Left ventricle myocardium inferior (tissue), 1 donor: ENCODE measurements at places on chromosomes 4 and X. TPM values are rescaled to one million over a fixed set of nuclear protein-coding genes. Genes with fewer than 3 reads are reported as not detected.

GABRG1 gene
- total RNA-seq: not detected

DNA sequence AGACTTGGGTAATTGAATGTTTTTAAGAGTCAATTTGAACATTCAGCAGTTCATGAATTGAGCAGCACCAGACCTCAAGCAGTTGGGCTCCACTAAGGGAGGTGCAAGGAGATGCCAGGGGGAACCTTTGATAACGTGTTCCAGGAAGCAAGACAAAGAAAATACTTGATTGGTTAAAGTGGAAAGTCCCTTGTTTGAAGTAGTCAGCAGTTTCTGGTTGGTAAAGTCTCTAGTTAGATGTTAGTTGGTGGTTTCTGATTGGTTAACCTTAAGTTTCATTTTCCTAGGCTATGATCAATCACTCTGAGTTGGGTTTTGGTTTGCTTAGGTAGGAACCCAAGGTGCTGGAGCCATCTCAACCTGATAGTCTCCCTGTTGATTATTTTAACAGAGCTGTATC, 4.0 kb downstream of the HERC6 start:
- DNase-seq: no peak
- H3K4me1 ChIP-seq: peaks cover 10% of the 10 kb centered on the region
- peak overlapping the region; percentile 40 for H3K27ac ChIP-seq
- H3K27me3 ChIP-seq: no peaks in the 10 kb centered on the region

ADGRG2 gene
- total RNA-seq: 0.16 TPM

DNA sequence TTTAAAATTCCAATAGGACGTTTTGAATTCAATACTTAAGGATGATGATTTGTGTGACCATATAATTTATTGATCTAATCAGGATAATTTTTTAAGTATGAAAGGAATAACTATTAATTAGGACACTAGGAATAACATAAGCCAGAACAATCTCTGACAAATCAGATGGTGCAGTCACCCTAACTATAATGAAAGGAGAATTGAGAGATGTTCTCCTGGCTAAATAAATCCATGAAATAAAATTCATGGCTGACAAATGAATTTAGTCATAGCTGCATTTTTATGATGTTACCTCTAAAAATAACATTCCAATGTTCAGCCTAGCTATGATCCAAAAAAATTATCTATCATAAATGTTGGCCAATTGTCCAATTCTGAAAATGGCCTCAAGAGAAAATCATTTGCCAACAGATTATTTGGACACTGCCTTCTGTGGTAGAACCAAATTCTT, 190.6 kb upstream of the NEIL3 start:
- H3K27ac ChIP-seq: peak overlapping the region; percentile 20
- H3K36me3 ChIP-seq: no peaks in the 10 kb centered on the region
- no peak for DNase-seq
- no peaks in the 10 kb centered on the region for H3K27me3 ChIP-seq
- H3K4me1 ChIP-seq: no peaks in the 10 kb centered on the region

DNA sequence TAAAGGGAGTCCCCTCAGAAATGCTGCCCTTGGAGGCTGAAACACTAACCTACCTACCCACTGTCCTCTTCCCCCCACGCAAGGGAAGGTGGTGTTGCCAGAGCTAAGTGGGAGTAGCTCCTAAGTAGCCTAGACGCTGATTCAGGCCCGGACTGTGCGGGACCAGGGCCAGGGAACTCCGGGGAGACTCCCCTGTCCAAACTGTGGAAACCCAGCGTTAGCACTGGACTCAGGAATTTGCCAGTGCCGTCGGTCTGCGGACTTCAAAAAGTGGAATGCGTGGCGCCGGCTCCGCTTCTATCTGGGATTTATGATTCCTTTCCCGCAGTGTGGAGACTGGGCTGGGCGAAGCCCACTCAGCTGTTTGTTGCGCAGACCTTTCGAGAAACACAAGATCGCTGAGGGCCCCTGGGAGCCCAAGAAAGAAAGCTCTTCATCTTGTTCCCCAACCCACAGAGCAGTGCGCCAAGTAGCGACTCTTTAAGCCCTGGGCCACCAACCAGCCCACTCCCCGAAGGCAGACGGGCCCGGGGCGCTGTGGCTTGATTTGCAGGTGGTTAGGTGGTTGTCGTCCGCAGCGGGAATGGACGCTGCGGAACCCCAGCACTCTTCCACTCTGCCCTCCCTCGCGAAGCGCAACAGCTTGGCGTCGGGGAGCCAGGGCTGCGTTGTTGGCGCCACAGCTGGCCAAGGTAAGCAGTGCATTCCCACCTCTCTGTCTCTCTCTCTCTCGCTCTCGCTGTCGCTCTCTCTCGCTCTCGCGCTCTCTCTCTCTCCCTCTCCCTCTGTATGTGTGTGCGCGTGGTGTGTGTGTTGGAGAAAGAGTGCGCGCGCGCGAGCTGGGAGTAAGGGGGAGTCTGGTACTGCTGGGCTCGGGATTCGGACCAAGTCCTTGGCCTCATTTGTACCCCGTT, 2.0 kb downstream of the TMEM255A start:
- peaks cover 25% of the 10 kb centered on the region for H3K4me1 ChIP-seq
- H3K36me3 ChIP-seq: no peaks in the 10 kb centered on the region
- H3K27me3 ChIP-seq: peaks cover 73% of the 10 kb centered on the region
- H3K4me3 ChIP-seq: peak overlapping the region; percentile 63
- peak; percentile 33 for DNase-seq

MAOA gene
- 113 TPM for total RNA-seq

GRCh38 chr4:47714269-47714668, 123.6 kb downstream of the CORIN start:
- peaks cover 23% of the 10 kb centered on the region for H3K4me1 ChIP-seq
- no peak overlapping the region for H3K4me3 ChIP-seq
- H3K27me3 ChIP-seq: no peaks in the 10 kb centered on the region
- no peak for DNase-seq

DNA sequence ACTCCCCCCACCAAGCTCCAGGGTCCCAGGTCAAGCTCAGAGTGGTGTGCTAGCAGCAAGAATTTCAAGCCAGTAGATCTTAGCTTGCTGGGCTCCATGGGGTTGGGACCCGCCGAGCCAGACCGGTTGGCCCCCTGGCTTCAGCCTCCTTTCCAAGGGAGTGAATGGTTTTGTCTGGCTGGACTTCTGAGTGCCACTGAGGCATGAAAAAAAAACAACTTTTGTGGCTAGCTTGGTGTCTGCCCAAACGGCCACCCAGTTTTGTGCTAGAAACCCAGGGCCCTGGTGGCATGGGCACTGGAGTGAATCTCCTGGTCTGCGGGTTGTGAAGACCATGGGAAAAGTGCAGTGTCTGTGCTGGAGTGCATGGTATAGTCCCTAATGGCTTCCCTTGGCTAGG, 82.6 kb downstream of the NBDY start:
- no peak overlapping the region for H3K27ac ChIP-seq
- no peak overlapping the region for H3K4me3 ChIP-seq
- DNase-seq: no peak
- H3K27me3 ChIP-seq: no peaks in the 10 kb centered on the region
- peaks cover 5% of the 10 kb centered on the region for H3K4me1 ChIP-seq

PASD1 gene
- not detected for total RNA-seq

- H3K4me3 ChIP-seq: no peak overlapping the region
- H3K27ac ChIP-seq: no peak overlapping the region
- no peak for DNase-seq
- no peaks in the 10 kb centered on the region for H3K27me3 ChIP-seq
- H3K4me1 ChIP-seq: no peaks in the 10 kb centered on the region
These were observed 47.8 kb upstream of the CAMK2D start for GRCh38 chr4:113809311-113809710.

TKTL1 gene
- 11.7 TPM for total RNA-seq

DNA sequence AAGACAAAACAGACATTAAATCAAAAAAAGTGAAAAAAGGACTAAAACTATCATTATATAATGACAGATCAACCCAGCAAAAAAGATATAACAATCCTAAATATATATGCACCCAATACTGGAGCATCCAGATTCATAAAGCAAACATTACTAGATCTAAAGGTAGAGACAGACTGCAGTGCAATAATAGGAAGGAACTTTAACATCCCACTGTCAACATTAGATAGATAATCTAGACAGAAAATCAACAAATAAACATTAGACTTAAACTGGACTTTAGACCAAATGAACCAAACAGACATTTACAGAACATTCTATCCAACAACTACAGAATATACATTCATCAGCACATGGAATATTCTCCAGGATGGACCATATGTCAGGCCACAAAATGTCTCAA, 29.5 kb upstream of the RAB39B start:
- DNase-seq: no peak
- H3K4me1 ChIP-seq: no peaks in the 10 kb centered on the region
- H3K36me3 ChIP-seq: no peaks in the 10 kb centered on the region
- H3K4me3 ChIP-seq: no peak overlapping the region

- H3K27ac ChIP-seq: no peak overlapping the region
- DNase-seq: no peak
- H3K4me1 ChIP-seq: peaks cover 17% of the 10 kb centered on the region
- H3K4me3 ChIP-seq: no peak overlapping the region
- no peaks in the 10 kb centered on the region for H3K27me3 ChIP-seq
These were observed 20.0 kb downstream of the DDX3X start for GRCh38 chrX:41353985-41354384.

TCP11X2 gene
- total RNA-seq: not detected

DNA sequence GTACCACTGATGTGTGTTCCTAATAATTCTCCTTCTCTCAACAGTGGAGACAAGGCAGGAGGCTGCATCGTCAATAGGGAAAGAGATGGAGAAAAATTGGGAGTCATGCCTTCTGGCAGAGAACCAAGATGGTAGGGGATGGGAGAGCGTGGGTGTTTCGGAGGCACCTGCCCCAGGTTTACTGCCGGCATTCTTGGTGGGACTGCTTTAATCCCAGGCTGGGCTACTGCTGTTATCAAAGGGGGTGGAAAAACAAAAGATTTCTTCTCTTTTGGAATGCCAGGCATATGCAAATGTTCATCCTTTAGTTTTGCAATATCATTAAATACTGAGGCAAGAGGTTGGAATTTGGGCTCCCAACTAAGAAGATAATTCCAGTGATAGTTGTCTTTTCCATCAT, 257.0 kb downstream of the DCHS2 start:
- no peaks in the 10 kb centered on the region for H3K36me3 ChIP-seq
- H3K27me3 ChIP-seq: no peaks in the 10 kb centered on the region
- no peak overlapping the region for H3K4me3 ChIP-seq
- H3K27ac ChIP-seq: no peak overlapping the region
- H3K4me1 ChIP-seq: no peaks in the 10 kb centered on the region

DNA sequence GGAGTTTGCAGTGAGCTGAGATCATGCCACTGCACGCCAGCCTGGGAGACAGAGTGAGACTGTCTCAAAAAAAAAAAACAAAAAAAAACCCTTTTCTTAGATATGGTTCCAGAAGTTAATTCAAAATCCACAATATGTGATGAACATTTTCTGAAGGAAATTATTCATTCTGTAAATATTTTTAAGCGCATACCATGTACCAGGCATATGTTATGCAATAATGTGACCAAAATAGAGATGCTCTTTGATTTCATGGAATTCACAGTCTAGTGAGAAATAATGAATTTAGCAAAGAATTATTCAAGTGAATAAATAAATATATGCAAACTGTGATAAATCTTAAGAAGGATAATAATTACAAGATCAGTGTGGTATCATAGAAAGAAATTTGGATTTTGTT, 174.7 kb downstream of the GC start:
- no peaks in the 10 kb centered on the region for H3K4me1 ChIP-seq
- peaks cover 7% of the 10 kb centered on the region for H3K27me3 ChIP-seq
- H3K4me3 ChIP-seq: no peak overlapping the region
- DNase-seq: no peak
- H3K27ac ChIP-seq: no peak overlapping the region
- no peaks in the 10 kb centered on the region for H3K36me3 ChIP-seq

EPGN gene
- total RNA-seq: not detected

- no peak for DNase-seq
- no peaks in the 10 kb centered on the region for H3K36me3 ChIP-seq
- H3K27ac ChIP-seq: no peak overlapping the region
- no peak overlapping the region for H3K4me3 ChIP-seq
- no peaks in the 10 kb centered on the region for H3K27me3 ChIP-seq
These were observed 46.6 kb upstream of the GK2 start for GRCh38 chr4:79454656-79455055.

- H3K36me3 ChIP-seq: no peaks in the 10 kb centered on the region
- H3K4me1 ChIP-seq: peaks cover 13% of the 10 kb centered on the region
- no peak overlapping the region for H3K4me3 ChIP-seq
- H3K27ac ChIP-seq: peak overlapping the region; percentile 67
- DNase-seq: peak; percentile 28
These were observed 16.1 kb upstream of the ATP8A1 start for GRCh38 chr4:42673082-42673425.

DNA sequence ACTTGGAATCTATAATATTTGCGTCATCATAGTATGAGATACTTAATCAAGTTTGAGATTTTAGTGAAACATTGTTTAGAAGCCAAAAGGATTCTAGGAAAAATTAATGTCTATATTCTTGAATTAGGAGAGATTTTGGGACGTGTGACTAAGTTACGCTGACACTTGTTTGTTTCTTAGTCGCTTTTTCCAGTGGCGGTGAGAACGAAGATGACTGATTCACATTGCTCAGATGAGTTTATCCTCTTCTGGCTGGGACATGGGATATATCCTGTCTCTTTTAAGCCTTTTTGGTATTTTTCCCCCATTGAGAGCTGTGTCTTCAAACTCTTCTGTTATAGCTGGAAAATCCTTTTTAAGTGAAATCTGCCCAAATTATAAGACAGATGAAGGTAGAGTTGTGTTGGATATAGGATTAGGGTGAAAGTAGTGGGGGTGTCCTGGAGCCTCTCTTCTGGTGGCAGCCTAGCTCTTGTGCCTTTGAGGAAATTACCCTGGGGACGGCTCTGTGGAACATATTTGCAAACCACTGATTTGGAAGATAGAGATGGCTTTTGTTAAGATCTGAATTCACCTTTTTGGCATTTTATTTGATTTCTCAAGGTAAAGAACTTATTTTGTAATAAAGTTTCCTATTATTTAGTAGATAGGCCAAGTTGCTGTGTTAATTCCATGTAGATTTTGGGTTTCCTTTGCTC, 49.7 kb downstream of the HTT start:
- no peak overlapping the region for H3K4me3 ChIP-seq
- peaks cover 31% of the 10 kb centered on the region for H3K4me1 ChIP-seq
- peaks cover 65% of the 10 kb centered on the region for H3K36me3 ChIP-seq
- DNase-seq: no peak

- H3K27ac ChIP-seq: no peak overlapping the region
- no peak overlapping the region for H3K4me3 ChIP-seq
These were observed 73.8 kb upstream of the PACRGL start for GRCh38 chr4:20626326-20627005.

IL1RAPL1 gene
- 1.9 TPM for total RNA-seq

DNA sequence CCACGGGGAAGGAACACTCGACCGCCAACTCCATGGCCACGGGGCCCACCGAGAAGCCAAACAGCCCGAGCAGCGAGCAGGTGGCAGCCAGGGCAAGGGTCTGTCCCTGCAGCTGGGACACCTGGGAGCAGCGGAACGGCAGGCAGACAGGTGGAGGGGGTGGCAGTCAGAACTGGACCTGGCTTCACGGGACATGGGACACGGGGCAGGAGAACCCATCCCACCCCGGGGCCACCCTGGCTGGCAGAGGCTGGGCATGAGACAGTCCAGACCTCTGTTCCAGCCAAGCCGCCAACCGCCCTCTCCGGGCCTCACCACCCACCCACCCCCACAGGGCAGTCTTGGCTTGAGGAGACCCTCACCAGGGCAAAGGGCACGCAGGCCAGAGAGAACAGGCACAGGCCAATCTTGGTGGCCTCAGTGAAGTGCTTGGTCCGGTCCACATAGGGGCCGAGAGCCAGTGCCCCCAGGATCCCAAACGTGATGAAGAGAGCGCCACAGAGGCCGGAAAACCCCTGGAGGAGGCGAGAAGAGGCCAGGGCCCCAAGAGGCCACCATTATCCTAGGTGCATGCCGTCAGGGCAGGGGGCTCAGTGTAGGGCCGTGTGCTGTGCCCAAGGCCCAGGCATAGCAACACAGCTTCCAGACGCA, 5.6 kb downstream of the SLC49A3 start:
- H3K4me3 ChIP-seq: no peak overlapping the region
- peaks cover 48% of the 10 kb centered on the region for H3K4me1 ChIP-seq
- H3K27ac ChIP-seq: peak overlapping the region; percentile 52

GRCh38 chrX:150240643-150240970, 122.5 kb upstream of the MAMLD1 start:
- H3K4me1 ChIP-seq: no peaks in the 10 kb centered on the region
- no peak for DNase-seq
- no peak overlapping the region for H3K27ac ChIP-seq
